HS-5 (cell line): ENCODE measurements at places on chromosomes 11 and 22.

GRCh38 chr11:102155676-102156075, 45.4 kb downstream of the YAP1 start:
- DNase-seq = no peak

DNA sequence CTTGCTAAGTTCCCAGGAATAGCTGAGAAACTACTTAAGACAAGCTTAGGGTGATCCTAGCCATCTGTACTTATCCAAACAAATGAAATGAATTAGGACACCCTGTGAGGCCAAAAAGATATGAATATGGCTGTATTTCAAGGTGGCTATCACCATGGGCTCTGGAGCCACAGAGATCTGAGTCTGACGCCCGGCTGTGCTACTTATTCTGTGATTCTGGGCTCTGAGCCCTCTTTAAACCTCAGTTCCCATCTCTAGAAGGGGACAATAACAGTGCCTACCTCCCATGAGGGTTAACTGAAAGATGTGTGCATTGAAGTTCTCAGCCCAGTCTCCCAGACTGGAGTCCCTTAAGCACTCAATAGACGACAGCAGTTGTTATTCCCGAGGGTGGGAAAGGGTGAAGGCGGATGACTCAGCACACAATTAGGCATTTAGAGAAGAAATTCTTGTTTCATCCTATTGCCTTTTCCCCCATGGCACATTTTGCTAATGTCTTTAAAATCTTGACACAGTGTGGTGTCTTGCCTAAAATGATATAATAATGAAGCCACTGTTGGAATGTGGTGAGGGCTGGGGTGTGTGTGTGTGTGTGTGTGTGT, 132.5 kb downstream of the ADAMTS15 start:
- DNase-seq = no peak

DNA sequence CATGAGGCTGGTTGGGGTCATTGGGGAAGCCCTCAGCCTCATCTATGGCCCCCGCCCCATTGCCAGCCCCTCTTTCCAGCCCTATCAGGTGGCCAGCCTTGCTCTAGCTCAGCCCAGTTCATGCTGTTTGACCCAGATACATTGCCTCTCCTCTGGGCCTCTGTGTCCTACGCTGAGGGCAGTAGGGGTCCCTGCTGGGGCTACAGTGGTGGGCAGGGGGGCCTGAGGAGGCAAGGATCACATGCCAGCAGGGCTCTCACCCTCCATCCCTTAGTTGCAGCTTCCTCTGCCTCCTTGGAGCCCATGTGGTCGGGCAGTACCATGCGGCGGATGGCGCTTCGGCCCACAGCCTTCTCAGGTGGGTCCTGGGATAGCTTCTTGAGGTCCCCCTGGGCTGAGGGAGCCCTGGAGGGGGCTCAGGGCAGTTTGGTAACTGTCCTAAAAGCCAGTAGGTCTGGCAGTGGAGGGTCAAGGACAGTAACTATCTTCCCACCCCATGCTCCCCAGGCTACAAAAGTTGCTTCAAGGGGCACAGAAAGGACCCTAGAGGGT, 19.2 kb downstream of the EMID1 start:
- no peak for DNase-seq

DNA sequence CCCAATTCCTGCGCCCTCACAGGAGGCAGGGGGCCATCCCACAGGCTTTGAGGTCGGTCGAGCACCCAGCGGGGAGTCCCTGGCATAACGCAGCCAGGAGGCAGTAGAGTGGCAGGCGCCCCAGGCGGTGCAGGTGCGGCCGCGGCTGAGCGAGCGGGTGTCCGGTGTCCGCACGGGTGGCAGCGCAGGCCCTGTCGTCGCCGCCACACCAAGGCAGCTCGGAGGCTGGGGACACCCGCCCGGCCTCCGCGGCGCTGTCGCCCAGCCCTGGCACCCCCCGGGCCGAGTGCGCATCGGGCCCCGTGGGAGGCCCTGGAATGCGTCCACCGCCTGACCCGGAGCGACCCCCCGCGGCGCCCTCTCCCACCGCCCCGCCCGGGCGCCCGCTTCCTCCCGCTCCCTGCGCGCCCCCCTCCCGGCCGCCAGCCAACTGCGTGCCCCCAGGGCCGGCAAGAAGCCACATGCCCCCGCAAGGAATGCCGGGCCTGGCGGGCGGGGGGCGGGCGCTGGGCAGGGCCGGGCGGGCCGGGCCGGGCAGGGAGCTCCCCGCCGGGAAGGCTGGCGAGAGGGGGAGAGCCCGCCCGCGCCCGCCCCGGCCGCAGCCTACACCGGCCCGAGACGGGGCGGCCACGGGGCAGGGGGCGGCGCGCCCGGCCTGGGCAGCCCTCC, 33.9 kb downstream of the PRDM11 start:
- no peak for DNase-seq

DNA sequence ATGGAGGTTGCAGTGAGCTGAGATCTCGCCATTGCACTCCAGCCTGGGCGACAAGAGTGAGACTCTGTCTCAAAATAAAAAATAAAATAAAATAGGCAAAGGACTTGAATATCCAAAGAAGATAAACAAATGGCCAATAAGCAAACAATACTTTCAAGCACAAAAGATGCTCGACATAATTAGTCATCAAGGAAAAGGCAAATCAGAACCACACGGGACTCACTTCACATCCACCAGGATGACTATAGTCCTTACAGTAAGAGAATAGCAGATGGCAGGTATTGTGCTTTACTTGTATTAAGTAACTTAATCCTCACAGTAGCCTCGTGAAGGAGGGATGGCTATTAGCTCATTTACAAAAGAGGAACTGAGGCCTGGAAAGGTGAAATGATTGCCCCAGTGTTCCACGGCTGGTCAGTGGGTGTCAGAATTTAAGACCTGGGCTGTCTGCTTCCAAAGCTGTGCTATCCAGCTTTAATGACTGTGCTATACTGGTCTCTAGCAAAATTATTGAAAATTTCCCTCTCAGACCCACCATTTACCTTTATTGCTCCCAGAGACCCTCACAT, 40.2 kb upstream of the RBFOX2 start:
- no peak for DNase-seq

GRCh38 chr11:45484326-45484883, 181.0 kb downstream of the CHST1 start:
- no peak for DNase-seq

DNA sequence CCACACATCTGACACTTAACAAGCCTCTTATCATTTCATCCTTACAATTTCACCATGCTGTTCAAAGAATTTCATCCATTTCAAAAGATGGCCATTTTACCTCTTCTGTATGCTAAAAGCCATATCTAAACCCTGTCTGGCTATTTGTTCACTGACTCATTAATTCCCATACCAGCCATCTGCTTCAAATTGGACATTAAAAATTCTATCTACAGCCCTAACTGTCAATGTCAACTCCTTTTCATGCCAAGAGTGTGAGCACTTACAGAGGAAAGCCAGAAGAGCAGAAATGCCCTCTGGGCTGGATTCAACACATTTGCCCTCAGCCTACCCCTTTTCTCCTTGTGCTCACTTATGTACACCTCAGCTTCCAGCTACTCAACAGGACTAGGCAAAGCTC, 59.2 kb downstream of the SYTL2 start:
- DNase-seq = no peak

DNA sequence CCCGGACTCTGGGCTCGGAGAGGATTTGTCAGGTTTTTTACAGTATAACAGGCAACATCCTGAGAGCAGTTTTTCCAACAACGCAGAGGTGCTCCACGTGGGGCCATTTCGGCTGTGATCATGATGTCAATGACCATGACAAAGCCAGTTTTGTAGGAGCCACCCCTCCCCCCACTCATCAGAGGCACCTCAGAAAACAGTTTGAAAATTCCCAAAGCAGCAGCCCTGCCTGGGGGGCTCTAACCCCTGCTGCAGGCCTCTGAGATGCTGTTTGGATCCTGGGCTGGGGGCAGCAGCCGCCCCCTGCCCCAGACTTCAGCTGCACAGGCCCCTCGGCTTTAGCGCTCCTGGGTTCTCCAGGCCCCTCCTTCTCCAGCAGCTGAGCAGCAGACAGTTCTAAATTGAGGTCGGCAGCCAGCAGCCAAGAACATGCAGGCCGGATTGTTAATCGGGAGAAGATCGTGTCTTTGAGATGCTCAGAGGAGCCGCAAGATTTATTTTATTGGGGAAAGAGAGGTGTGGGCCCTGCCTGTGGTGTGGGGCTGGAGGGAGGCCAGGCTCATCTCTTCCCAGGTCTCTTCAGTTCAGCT, 19.4 kb downstream of the NFAM1 start:
- DNase-seq = no peak

GRCh38 chr11:112949781-112950575, 11.2 kb upstream of the NCAM1 start:
- DNase-seq = no peak

GRCh38 chr11:71962428-71963038, 33.7 kb downstream of the RNF121 start:
- DNase-seq = no peak

DNA sequence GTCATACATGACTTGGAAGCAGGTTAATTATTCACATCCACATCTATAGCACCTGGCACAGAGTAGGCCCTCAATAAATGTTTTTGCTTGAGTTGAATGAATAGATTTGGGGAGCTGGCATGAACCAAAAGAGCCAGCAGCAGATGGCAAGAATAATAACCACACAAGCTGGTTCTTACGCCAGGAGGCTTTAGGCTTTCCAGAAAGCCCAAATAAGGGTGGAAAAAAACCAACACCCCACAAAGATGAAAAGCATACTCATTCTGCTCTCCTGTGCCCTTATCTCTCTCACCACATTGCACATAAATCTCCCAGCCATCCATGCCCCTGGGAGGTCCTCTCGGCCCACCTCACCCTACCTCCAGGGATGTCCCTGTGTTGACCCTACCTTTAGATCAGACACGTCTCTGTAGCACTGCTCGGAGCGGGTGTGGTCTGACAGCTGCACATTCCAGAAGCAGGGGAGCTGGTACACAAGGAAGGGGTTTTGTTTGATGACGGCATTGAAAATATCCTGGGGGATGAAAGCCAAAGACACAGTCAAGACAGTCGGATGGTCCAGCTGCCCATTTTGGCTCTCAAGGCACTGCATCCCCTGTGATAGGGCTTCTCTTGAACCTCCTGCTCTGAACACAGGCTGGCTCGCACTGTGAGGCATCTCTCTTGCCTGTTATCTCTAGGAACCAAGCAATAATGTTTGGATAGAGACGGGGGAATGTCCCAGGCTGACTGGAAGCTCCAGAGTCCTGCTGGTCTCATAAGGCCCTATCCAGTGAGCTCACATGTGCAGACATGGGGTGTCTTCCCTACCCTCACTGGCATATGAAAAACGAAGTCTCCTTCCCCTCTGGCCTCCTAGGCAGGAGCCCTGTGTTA, 323.6 kb upstream of the SYN3 start:
- DNase-seq = no peak

DNA sequence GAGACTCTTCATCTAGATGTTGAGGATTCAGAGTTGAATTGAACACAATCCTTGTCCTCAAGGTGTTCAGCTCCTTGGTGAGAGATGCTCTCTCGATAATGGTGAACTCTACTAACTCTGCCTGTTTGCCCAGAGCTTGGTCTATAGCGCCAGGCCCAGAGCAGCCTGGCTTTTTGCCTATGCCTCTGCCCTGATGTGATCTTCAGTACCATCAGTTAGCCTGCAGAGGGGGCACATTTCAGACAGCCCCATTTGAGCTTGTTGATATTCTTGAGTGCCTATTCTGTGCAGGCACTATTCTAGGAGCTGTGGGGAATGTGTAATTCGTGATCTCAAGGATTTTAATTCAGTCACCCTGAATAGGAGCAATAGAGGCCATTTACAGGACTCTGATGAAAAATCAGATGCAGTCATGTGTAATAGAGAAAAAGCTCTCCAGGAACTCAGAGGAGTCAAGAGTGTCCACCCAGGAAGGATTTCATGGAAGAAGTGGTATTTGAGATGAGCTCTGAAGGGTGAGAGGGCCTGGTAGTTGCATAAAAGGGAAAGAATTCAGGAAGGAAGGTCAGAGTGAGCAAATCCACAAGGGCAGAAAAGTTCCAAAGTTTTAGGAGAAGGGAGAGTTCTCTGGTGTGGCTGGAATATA, 19.3 kb downstream of the GTPBP1 start:
- no peak for DNase-seq

- DNase-seq = no peak
Measured at GRCh38 chr11:94183251-94183885, 54.7 kb downstream of the PANX1 start.

DNA sequence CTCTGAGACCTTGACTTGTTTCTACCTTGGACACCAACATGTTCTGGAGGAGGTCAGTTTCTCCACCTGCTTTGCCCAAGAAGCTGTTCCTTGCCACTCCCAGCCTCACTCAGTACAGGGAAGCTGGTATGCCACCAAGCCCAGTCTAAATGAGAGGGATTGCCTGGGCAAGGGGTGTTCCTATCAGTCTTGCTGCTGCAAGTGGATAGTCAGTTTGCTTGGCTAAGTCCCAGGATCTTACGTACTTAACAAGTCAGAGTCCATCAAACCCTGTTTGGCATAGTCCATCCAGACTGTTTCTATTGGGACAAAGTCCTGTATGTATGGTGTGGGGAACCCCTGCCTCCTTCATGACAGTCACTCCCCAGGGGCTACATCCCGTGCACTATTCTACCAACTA, 66.6 kb downstream of the RPL27A start:
- no peak for DNase-seq

- DNase-seq = no peak
Measured at GRCh38 chr11:4611986-4612385, 4.0 kb upstream of the TRIM68 start.

GRCh38 chr22:33112580-33112979, 54.4 kb upstream of the SYN3 start:
- no peak for DNase-seq

DNA sequence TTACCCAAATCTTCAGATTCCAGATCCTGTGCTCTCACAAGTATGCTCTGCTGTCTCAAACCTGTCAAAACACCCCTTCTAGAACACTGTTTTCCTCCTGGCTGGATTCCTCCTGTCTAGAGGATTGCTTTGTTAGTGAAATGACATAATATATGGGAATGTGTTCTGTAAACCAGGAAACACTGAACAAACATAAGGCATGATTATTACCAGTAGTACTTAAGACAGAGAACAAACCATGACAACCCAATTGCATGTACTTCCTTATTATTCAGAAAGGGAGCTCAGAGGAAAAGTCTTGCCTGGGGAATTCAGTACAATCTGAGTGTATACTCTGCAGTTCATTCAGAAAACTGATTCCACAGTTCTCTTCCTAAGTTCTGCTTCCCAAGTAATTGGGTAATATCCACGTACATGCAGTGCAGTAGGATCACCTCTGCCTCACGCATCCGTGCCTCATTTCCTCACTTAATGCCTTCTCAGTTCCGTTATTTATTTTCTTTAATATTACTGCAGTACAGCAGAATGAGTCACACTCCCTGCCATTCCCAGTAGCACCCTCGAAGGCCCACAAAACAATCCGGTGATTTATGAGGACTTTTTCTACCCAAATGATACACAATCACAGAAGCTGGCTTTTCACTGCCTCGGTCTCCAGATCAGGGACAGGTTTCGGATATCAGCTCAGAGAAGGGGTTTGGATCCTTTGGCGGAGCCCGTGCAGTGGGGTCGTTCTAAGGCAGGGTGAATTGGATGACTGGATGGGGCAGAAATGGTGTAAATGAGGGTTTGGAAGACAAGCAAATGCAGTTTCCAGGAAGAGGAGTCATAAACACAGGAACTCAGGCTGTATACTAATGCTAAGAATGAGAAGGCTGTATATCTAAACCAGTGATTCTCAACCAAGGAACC, 896.9 kb downstream of the KCNA4 start:
- peak; percentile 68 for DNase-seq
